ENCODE measurements at places on chromosomes 4 and X. TPM values are rescaled to one million over a fixed set of nuclear protein-coding genes. Genes with fewer than 3 reads are reported as not detected.

DNA sequence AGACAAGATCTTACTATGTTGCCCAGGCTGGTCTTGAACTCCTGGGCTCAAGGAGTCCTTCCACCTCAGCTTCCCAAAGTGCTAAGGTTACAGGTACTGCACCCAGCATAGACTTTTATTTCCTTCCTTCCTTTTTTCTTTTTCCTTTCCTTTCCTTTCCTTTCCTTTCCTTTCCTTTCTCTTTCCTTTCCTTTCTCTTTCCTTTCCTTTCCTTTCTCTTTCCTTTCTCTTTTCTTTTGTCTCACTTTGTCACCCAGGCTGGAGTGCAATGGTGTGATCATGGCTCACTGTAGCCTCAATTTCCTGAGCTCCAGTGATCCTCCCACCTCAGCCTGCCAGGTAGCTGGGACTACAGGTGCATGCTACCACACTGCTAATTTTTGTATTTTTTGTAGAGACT lies 19.4 kb downstream of the DLG3 start:
- no peak for DNase-seq

GRCh38 chr4:64516176-64516575 lies 106.9 kb upstream of the TECRL start:
- DNase-seq: no peak

The TRMT44 gene
- total RNA-seq: 11.4 TPM

The IL2 gene
- not detected for total RNA-seq

Measured in HFFc6 (cell line).